ENCODE measurements at places on chromosomes 3 and 15.

GRCh38 chr3:104787306-104787705 lies 579.4 kb upstream of the ALCAM start:
- DNase-seq: no peak

GRCh38 chr3:154334973-154335420 lies 10.7 kb upstream of the DHX36 start:
- peak; percentile 43 for DNase-seq

- DNase-seq: no peak
These were observed 2.0 kb downstream of the GP5 start for GRCh38 chr3:194396859-194397756.

DNA sequence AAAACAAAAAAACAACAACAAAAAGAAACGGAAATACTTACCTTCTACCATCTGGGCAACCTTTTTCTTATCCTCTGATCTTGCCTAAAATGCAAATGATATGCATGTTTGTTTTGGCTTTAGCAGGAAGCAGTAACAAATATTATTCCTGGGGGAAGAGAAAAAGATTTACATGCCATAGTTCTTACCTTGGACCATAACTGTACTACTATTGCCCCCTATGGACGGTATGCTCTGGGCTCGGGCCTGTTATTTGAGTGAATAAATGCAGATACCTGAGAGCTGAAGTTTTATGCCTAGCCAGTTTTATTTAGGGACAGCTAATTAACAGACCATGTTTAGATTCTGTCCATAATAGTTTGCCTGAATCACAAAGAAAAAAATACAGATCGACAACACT lies 12.6 kb upstream of the STARD5 start:
- DNase-seq: no peak

GRCh38 chr3:174215456-174215855 lies 643.7 kb upstream of the NAALADL2 start:
- no peak for DNase-seq

- no peak for DNase-seq
These were observed 306.6 kb upstream of the KCNH8 start for GRCh38 chr3:18841422-18842343.

DNA sequence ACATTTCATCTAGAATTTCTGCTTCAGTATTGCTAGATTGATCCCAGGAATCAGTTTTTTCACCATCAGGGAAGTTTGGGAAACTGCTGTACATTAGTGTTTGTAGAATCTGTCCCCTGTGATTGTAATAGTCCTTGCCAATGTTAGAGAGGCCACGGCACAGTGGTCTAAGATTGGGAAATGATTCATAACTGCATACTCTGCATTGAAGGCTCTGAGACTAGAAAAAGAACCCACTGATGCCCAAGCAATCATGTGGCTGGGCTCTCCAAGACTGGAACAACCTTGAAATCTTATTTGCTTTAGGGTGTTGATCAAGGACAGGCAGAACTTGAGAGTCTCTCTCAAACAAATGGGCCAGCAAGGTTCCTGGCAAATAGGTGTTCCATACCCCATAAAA lies 245.6 kb upstream of the LRTM1 start:
- no peak for DNase-seq

GRCh38 chr15:71443538-71443937 lies 328.3 kb downstream of the THSD4 start:
- DNase-seq: peak; percentile 72

DNA sequence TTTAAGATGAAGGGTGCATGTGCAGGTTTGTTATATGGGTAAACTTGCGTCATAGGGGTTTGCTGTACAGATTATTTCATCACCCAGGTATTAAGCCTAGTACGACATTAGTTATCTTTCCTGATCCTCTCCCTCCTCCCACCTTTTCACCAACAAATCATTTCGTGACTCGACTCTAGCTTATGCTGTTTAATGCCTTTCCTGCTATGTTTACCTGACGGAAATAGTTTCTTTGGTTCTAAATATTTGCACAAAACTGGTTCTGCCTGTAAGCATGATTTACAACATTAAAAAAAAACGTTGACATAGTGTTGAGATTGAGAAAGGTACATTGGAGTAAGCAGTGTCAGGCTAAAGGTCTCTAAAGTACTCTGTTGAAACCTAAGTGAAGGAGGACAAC lies 2.4 kb downstream of the GNL3 start:
- DNase-seq: no peak

DNA sequence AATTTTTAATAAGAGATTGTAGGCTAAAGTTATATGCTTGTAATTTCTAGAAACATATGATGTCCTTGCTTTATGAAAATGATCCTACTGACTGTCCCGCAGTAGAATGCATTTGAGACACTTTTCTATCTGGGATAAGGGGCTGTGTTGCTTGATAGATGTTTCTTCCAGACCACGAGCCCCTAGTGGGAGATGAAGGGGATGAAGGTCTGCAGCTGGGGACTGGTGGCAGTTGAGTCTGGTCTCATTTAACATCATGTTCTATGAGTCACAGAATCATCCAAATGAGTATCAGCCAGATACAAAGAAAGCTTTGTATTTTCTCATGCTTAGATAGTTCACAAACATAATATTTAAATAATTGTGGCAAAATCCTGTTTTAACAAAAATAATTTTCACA lies 84.3 kb upstream of the PRTG start:
- no peak for DNase-seq

DNA sequence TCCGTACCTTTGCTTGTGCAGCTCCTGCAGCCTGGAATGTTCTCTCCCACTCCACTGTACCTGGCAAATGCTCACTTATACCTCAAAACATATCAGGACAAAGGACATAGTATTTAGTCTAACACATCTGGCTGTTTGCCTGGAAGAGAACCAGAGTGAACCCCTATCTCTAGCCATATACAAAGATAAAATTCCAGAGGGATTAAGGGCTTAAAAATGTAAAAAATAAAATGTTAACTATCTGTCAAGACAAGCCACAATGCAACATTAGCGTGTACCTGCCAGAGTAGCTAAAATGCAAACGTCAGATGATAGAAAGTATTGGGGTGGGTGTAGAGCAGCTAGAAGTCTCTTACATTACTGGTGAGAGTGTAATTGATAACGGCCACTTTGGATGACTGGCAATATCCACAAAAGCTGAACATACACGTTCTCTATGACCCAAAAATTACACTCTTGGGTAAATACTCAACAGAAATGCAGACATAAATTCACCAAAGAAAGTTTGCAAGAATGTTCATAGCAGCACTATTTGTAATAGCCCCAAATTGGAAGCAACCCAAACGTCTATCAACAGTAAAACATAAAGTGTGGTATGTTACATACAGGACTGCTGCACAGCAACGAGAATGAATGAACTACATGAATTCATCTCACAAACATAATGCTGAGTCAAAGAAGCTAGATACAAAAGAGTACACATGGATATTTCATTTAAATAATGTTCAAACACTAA lies 18.2 kb upstream of the ADPGK start:
- DNase-seq: no peak

DNA sequence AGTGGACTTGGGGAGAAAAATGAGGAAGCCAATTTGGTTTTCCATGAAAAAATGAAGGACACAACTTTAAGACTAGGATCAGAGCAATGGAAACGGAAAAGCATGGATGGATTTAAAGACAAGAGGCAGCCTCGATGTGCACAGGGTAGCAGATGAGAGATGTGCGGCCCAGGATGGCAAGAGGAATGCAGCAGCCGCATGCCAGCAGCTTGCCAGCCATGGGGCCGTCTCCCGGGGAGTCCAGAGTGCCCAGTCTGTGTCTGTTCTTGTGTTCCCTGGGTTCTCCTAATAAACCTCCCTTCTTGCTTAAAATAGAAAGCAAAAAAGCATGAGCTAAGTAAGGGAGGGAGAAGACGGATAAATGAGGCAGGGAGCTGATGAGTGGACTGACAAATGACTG lies 68.0 kb upstream of the IQSEC1 start:
- DNase-seq: no peak

GRCh38 chr3:157958457-157958856 lies 147.8 kb downstream of the SHOX2 start:
- no peak for DNase-seq

DNA sequence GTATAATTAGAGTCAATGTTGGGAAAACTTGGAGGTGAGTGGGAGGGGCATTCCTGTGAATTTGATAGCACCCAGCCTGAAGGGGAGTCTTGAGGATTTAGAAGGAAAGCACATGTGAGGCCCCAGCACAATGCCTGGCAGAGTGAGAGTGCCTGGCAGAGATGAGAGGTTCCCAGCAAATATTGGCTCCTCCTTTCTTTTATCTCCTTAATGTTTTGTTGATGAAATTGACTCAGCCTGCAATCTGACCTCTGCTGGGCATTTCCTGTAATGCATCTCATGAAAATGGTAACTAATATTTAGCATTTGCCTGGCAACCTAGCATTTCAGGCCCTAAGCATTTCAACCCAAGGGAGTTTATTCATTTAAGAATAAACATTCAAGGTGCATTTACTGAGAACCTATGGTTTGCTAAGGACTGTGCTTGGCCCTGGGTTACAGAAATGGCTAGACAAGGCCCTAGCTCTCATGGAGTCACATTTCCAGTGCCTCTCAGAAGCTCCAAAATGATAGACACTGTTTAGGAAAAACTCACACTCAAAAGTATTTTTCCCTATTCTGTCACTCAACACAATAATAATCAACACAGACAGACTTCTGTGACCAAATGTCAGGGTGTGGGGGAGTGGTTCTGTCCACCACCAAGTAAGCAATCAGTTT lies 19.0 kb downstream of the PDHB start:
- DNase-seq: peak; percentile 65

GRCh38 chr3:106745344-106746168 lies 631.7 kb upstream of the CCDC54 start:
- no peak for DNase-seq

DNA sequence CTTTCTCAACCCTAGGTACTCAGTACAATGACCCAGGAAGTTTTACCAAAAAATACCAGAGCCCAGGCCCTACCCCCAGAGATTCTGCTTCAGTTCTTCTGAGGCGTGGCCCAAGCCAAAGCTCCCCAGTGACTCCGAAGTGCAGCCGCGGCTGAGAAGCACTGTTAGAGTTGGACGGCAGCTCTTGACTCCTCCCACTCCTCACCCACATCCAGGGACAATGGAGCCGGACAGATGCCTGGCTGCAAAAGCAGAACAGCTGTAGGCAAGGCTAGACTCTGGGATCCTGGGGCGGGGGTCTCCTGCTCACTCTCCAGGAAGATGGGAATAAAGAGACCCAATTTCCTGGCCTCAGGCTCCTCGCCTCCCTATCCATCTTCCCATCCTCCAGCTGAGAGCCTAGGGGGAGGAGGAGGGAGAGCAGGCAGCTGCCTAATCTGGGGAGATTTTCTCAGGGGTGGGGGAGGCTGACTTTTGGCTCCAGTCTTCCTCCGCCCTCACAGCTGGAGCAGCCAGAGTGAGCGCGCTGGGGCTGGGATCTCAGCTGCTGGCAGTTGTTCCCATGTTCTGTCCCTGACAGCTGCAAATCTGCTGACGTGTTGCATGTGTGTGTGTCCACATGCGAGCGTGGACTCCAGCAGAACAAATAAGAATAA lies 223.8 kb downstream of the OPA1 start:
- DNase-seq: no peak

DNA sequence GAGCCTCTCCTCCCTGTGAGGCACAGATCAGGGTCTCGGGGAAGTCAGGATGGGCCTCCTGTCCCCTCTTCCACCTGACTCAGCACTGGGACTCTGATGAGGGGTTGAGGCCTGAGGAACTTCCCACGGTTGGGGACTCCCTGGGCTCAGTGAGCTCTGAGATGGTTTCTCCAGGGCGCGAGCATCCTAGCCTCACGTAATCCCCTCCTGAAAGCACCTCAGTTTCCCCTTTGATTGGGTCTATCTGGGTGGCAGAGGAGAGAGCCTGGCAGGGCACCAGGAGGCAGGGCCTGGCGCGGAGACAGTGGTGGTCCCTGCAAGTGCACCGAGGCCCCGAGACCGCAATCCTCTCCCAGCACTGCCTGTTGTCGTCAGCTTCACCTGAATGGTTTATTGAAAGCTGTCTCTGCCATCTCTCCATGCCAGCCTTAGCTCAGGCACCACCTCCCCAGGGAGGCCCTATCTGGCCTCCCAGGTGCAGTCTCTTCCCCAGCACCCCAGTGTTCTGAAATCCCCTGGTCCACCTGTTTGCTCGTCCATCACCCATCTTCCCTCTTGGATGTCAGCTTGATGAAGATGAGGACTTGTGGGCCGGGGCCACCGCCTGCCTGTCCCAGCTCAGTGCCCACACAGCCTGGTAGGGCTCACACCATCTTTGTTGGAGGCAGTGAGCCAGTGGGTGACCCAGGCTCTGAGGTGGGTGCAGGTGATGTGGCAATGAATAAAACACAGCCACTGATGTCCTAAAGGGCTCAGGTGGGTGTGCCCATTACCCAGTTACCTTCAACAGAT lies 52.2 kb upstream of the PCSK6 start:
- DNase-seq: no peak

DNA sequence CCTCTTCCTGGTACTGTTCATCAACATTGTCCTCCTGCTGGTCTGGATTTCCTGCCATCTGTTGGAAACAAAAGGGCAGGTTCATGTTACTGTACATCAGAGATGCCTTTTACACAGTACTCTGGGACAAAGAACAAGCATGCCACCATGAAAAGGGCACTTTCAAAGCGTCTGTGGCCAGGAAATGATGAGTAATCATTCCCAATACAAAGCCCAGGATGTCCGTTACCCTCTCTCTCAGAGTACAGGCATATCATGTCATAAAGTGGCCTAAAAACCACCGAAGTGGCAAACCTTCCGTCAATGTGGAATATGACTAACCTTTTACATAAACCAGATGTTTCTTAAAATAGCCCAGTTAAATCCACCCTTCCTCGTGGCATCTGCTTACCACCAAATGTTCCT lies 71.2 kb downstream of the GOLIM4 start:
- no peak for DNase-seq

DNA sequence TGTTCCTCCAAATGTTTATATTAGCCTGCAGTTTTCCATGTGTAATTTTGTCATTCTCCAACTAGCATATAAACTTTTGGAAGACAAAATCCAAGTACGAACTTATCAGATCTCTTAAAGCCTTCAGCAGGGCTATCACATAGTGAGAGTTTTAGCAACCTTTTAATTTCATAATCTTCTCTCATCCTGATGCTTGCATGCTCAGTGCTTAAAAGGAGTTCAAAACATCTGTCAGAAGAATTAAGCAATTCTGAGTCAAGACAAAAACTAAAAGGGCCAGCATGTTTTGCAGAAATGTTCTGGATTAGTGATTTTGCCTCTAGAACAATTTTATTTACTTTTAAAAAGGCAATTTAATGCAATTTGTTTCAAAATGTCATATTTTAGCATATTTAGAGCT lies 73.4 kb upstream of the SLC2A2 start:
- no peak for DNase-seq

DNA sequence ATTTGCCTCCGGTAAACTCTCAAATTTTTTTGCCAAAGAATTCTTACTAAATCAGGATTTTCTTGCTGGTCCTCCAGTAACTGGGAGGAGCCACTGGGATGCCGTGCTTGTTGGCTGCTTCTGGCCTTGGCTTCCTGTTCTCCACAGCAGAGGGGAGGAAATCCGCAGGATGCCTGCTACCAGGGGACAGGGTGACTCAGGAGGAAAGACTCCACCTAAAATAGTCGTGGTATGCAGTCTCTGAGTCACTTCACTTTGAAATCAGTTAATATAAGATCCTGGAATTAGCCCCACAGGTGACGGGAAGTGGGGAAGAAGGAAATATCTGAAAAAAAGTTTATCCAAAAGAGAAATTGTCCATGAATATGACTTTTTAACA lies 6.5 kb upstream of the TM4SF18 start:
- DNase-seq: peak; percentile 93
